Iris pigment epithelial cell (primary cell): ENCODE measurements at places on chromosomes 2 and 18.
A peak's percentile ranks its signal among the peaks of the same experiment; 100 is the strongest.

GRCh38 chr2:215594766-215595165, 158.9 kb upstream of the FN1 start:
- DNase-seq = peak; percentile 76

GRCh38 chr2:37653093-37653492, 18.3 kb downstream of the CDC42EP3 start:
- DNase-seq = no peak

- DNase-seq = no peak
These were observed 216.3 kb upstream of the ETAA1 start for GRCh38 chr2:67180841-67181240.

DNA sequence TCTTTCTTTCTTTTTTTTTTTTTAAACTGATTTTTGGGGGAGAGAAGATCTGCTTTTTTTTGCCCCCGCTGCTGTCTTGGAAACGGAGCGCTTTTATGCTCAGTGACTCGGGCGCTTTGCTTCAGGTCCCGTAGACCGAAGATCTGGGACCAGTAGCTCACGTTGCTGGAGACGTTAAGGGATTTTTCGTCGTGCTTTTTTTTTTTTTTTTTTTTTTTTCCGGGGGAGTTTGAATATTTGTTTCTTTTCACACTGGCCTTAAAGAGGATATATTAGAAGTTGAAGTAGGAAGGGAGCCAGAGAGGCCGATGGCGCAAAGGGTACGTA, 587 bp downstream of the MEIS1 start:
- DNase-seq = no peak

- no peak for DNase-seq
These were observed 328.5 kb upstream of the ZEB2 start for GRCh38 chr2:144848423-144848822.

- peak; percentile 42 for DNase-seq
These were observed 49.3 kb upstream of the DNAJC10 start for GRCh38 chr2:182666674-182667314.

- no peak for DNase-seq
These were observed 17.2 kb downstream of the MAL start for GRCh38 chr2:95042472-95043271.

DNA sequence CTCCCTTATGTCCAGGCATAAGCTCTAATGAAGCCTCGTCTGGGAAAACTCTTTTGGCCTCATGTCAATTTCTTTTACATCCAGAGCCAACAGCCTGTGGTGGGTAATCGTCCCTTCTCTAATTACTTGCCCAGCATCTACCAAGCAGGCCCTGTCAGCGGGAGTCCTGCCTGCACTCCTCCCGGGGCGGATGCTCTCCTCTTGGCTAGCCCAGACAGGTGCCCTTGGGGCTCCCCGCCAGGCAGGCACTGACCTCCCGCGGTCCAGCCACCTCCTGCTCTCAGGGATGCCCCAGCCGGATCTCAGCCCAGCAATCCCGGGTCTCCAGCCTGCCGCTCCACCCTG, 74.2 kb downstream of the NCAPH start:
- no peak for DNase-seq

DNA sequence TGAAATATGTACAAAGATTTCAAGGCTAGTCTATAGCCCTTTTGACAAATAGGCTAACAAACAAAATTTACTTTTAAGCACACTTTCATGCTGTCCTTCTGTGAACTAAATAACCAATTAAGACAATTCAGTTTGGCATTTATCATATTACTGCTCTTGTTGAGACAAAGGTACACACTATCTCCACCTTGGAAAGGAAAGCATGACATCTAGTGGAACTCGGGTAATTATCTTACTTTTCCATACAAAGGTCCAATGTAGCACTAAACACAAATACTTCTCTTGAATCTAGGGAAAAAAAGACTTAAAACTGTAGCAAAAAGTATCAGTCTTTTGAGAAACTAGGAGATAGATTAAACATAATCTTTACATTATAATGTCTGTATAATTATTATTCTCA, 125.0 kb upstream of the CD226 start:
- DNase-seq = peak; percentile 41

DNA sequence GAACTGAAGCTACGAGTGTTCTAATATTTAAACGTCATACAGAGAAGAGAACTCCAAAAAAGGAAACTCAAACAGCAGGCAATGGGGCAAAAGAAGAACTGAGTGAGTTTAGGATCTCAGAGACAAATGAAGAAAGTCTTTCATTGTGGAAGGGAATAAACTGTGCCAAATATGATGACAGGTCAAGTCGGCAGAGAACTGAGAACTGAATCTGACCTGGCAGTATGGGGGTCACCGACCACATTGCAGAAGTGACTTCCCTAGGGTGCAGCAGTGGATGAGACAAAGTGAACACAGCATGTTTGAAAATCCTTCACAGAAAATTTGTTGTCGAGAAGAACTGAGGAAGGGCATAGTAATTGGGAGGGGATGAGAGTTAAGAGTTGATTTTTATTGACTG, 55.9 kb downstream of the TTC21B start:
- DNase-seq = no peak

DNA sequence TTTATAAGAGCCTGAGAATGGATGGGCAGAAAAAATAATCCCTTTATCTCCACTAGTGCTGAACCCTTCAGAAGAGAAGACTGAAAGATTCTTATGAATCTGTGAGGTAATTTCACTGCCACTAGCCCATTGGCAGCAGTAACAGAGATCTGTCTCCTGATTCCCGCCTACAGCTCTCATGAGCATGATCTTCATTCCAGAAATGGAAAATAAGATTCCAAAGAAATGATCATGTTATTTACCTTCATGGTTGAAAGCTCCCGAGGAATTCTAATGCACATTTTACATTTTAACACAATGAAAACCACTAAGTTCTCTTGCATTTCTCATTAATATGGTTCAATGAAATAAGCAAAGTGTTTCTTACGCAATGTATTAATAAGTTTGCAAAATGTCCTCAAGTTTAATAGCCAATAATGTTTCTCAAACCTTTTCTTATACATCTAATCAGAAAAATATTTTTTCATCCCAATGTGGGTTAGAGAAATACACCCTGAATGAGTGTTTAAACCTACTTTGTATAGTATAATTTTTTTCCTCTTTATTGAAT, 905.6 kb downstream of the TMEM182 start:
- DNase-seq = peak; percentile 35

- no peak for DNase-seq
These were observed 6.3 kb downstream of the HDHD2 start for GRCh38 chr18:47143899-47144485.

GRCh38 chr2:118987886-118988285, 45.9 kb downstream of the MARCO start:
- DNase-seq = no peak

- DNase-seq = peak; percentile 41
These were observed 76.3 kb downstream of the GPD2 start for GRCh38 chr2:156512451-156512850.

DNA sequence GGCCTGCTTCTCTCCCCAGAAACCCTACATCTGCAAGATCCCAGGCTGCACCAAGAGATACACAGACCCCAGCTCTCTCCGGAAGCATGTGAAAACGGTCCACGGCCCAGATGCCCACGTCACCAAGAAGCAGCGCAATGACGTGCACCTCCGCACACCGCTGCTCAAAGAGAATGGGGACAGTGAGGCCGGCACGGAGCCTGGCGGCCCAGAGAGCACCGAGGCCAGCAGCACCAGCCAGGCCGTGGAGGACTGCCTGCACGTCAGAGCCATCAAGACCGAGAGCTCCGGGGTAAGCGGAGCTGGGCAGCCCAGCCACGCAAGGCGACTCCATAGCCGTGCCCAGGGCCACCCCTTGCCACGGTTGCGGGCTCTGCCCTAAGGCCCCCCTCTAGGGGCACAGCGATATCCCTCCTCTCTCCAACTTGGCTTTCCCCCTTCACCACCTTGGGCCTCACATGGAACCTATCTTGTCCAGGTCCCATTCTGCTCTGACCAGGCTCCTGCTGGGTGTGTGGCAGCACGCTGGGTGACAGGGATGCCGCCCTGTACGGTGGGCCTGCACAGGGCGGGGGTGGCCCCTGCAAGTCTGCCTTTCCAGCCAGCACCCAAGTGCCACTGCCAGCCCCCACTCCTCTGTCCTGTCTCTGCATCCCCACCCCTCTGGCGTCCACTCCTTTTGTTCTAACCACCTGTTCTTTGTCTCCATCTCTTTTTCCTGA, 248.9 kb downstream of the GLI2 start:
- no peak for DNase-seq

- peak; percentile 47 for DNase-seq
These were observed 51.3 kb upstream of the CHRNA1 start for GRCh38 chr2:174815526-174815925.

DNA sequence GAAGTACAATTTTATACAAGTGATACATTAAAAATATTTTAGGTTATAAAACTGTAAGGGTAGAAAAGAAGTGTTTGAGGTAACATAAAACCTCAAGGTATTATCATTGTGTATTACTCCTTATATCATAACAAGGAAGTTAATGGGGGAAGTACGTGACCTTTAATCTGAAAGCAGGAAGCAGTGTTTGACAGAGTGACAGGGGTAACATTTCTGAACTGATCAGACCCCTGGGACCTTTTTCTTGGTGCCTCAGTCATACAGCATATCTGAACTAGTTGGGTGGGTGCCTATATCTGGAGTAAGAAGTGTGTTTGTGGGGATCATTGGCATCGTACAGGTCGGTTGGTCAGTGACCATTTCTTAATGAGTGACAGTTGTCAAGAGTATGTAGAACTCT, 43.0 kb downstream of the MALT1 start:
- DNase-seq = no peak

DNA sequence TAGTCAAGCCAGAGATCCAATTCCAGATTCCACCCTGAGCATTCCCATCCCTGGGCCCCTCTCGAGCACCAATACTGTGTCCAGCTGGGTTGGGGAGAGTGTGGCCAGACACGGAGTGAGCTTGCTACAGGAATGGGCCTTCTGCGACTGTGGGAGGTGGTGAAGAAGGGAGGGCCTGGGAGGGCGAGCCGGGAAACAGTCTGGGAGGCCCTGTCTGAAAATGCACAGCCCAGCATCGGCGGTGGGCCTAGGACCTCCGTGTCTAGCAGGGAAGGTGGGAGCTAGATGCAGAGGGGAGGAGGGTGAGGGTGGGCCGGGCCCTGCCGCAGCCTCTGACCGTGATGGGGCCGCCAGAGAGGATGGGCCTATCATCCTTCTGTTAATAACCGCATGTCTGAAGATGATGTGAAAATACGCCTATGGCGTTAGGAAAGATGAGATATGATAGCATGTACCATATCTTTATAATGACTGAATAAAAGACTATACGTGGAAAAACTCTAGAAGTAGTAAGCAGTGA, 1.9 kb upstream of the OTOS start:
- no peak for DNase-seq

DNA sequence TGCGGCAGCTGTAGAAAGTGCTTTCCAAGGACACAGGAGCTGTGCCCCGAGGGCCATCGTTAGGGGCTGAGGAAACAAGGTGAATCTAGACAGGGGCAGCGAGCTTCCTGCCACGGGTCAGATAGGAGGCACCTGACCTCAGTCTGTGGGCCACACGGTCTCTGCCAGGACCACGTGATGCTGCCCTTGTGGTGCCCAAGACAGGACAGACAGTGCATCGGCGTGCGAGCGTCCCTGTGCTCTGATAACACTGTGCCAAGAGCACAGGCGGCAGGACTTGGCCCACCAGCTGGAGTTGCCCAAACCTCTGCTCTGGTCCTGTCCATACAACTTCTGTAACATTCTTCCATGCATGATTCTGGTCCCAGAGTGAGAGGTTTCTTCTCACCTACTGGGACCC, 225.4 kb downstream of the TWIST2 start:
- DNase-seq = no peak

GRCh38 chr2:24613154-24613814, 122.2 kb downstream of the NCOA1 start:
- peak; percentile 86 for DNase-seq
